ENCODE measurements at places on chromosomes 1 and 21.

- DNase-seq = no peak
These were observed 42.4 kb downstream of the CNN3 start for GRCh38 chr1:94884507-94884906.

- no peak for DNase-seq
These were observed 69.7 kb downstream of the RUNX1 start for GRCh38 chr21:34979383-34979782.

- no peak for DNase-seq
These were observed 625.6 kb upstream of the PTBP2 start for GRCh38 chr1:96095849-96096612.

DNA sequence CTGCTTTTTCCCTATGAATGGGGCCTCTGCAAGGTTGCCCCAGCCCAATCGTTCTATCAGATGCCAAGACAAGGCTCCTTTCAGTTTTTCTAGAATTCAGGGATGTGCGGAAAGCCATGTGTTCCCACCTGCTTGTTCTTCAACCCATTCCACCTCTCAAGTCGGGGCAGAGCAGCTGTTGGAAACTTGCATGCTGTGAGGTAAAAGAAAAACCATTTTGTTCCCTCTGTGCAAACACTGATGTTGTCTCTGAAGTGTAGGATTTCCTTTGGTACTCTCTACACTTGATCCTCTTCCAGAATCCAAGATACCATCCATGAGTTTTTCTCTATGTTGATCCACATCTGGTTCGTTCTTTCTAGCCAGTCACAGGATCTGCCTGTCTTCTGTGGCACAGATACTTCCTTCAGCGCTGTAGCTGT lies 7.3 kb downstream of the IER5 start:
- DNase-seq = no peak

DNA sequence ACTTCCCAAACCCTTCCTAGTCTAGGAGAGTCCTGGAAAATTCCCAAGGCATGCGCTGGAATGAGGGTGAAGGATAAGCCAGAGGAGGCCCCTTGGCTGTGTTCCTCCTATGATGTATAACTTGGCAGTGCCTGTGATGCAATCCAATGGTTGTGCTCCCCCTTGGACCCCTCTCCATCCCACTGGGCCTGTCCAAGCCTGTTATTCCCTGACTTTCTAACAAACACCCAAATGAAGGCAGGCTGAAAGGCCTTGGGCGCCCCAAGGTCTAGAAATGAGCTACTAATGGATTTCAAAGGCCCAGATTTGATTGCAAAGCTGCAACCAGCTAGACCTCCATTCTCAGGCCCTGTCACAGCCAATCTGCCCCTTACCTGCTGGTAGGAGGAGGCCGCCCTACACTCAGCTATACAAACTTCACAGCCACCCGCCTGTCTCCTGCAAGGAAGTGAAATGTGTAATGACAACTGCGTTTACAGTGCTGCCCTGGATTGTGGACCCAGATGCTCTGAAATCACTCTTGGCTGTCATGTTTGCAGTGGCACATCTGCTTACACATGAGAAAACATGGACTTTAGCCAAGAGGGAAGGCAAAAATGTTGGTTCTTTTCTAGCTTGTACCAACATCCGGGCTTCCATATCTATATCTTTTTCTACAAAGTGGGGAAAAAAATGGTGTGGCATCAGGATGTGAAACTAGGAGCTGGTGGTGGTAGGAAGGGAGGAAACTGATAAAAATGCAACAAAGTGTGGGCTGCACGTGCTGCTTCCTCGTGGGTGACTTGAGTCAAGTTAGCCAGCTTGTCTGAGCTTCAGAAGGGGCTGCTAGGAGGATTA lies 130.4 kb downstream of the TRABD2B start:
- DNase-seq = no peak

GRCh38 chr1:25573591-25573930 lies 30.2 kb downstream of the LDLRAP1 start:
- no peak for DNase-seq

DNA sequence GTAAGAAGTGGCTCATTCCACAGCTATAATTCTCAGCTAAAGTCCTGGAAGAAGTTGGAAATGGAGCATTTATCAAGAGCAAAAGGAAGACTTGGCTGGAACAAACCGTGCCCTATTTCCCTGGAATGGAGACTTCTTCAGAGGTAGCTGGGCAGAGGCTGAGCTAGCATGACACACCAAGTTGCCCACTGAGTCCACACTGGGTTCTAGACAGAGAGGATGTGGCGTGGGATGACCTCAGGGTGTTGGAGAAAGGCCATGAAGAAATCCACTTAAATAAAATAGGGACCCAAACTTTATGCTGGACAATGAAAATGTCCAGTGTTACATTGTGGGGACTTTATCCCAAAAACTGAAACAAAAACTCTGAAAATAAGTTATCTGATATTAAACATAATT lies 116.2 kb downstream of the KCNJ6 start:
- DNase-seq = peak; percentile 41

GRCh38 chr1:153763365-153764225 lies 11.6 kb upstream of the SLC27A3 start:
- DNase-seq = no peak

DNA sequence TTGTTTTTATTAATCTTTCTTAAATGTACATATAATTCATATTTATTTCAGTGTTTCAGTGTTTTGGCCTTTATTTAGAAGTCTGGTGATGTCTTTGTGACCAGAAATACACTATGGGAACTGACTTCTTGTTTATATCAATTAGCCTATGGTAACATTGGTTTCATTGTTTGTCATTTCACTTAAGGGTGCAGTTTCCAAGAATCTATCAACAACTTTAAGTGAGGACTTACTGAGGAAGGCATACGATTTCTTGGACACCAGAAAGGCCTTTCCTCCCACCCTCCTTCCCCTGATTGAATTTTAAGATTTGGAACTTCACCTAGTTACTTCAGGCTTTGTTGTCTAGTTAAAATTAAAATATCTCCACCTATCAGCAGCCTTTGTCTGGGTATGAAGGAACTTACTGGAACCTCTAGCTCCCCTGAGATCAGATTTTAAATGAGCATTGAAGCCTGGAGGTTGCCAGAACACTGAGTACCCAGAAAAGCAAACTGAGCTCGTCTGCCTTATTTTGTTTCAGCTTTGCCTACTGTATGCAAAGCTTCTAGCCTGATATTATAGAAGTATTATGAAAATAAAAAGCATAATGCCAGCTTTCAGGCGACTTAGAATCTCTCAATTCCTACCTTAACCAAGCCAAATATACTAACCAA lies 34.2 kb downstream of the HLCS start:
- DNase-seq = no peak

GRCh38 chr1:78676993-78677392 lies 27.4 kb downstream of the IFI44 start:
- no peak for DNase-seq

DNA sequence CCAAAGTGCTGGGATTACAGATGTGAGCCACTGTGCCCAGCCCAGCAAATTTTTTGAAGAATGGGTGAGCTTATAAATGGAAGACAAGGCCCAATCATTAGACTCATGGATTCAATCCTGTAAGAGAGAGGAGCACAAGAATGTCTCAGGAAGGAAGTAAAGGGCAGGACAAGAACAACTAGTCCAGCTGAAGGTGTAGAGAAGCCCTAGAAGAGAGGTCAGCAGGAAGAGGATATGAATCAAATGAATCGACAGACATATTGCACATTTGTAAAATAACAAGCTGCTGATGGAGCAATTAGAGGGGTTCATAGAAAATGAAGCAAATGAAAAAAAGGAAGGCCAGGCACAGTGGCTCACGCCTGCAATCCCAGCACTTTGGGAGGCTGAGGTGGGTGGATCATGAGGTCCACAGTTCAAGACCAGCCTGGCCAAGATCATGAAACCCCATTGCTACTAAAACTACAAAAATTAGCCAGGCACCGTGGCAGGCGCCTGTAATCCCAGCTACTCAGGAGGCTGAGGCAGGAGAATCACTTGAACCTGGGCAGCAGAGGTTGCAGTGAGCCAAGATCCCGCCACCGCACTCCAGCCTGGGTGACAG lies 74.9 kb downstream of the MIS18A start:
- no peak for DNase-seq

DNA sequence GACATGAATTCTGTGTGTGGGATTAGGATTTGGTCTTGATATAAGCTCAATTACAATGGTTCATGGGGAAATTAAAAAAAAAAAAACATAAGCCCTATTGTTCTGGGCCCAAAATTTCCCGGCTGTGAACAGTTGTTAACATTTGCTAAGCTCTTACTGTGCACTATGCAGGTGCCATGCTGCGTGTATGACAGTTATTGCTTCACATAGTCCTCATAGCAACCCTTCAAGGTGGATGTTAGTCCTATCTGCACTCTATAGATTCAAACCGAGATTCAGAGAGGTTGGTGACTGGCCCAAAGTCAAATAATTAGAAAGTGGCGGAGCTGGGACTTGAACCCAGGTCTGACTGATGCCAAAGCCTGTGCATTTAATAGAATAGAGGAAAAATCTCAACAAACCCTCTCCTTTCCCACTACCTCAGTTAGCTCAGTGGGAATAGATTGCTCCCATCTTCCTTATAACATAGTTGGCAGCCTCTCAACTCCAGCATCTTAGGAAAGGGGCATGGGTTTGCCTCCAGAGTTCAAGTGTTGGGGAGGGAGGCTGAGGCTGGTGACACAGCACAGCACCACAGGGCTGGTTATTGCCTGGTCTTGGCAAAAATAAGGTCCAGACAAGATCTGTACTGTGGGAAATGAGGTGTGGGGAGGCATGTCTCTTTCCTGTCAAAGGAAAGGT lies 55.0 kb upstream of the GCLM start:
- no peak for DNase-seq

DNA sequence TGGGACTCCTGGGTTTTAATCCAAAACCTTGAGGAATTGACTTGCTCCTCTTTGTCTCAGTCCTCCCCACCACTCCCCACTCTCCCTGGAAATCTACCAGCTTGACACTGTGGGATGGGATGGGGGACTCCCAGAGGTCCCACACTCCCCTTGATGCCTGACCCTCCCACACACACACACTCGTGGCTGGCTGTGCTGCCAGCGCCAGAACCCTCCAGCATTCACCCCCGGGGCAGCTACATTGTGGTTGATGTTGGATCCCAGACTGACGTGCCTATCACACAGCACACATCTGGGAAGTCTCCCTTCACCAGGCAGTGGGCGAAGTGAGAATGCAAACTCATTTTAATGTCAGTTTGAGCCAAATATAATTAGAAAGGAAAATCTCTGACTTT lies 10.0 kb downstream of the KIRREL1 start:
- peak; percentile 8 for DNase-seq

DNA sequence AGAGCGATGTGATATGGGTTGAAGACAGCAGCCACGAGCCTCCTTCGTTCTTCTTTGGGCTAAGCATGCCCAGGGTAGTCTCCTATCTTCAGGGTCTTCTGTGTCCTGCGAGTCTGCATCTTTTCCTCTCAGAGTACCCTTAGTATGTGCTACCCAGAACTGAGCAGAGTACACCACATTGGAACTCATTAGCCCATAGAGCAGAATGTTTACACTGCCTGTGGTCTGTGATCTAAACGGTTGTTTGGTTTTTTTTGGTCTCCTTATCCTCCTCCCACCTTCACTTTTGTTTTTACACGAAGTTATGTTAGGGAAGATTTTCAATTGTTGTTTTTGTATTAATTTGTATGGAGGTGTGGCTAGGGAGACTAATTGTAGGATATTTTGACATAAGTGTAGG lies 126.4 kb downstream of the NEK7 start:
- no peak for DNase-seq

- DNase-seq = peak; percentile 34
These were observed 77.8 kb upstream of the TINAGL1 start for GRCh38 chr1:31498376-31499040.

DNA sequence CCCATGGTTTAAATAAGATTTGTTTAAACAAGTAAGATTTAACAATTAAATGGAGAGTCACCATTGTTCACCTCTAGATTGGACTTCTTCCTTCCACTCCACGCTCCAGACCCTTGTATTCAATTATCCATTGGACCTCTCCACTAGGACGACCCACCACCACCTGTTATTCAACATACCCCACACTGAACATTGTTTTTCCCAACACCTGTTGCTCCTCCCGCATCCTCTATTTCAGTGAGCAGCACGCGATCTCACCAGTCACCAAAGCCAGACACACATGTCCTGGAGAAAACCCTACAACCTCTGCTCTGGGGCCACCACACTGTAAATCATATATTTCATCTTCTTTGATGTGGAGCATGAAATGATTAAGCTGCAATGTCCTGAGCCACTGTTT lies 28.6 kb downstream of the ATP8B2 start:
- DNase-seq = no peak

- no peak for DNase-seq
These were observed 161.6 kb downstream of the DISP1 start for GRCh38 chr1:222976453-222976852.

GRCh38 chr1:181100015-181100905 lies 11.8 kb downstream of the IER5 start:
- DNase-seq = peak; percentile 37

- DNase-seq = peak; percentile 37
These were observed 3.3 kb upstream of the TMEM240 start for GRCh38 chr1:1543706-1544099.

DNA sequence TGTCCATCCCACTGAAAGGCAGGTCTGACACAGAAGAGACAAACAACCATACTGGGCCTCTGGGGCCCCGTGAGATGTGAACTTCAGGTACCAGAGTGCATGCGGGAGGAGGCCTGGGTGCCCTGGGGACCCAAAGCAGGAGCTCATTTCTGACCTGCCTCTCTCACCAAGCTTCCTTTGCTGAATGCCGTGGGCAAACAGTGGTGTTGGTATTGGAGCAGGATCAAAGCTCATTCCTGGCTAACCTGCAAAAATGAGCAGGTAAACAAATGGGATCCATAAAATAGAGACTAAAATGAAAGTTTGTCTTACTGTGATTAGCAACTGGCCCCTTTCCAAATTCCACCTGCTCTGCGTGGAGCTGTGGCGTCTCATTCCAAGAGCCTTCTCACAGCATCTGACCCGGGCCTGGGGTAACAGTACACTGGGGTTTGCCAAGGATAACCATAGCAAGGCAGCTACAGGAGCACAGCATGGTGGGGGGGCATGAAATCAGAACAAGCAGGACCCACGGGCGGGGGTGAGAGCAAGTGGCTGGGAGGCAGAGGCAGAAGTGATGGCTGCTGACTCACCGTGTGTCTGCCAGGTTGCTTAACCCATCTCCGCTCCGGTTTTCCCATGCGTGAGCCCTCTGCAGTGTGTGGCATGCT lies 103.6 kb downstream of the KIF26B start:
- DNase-seq = no peak

DNA sequence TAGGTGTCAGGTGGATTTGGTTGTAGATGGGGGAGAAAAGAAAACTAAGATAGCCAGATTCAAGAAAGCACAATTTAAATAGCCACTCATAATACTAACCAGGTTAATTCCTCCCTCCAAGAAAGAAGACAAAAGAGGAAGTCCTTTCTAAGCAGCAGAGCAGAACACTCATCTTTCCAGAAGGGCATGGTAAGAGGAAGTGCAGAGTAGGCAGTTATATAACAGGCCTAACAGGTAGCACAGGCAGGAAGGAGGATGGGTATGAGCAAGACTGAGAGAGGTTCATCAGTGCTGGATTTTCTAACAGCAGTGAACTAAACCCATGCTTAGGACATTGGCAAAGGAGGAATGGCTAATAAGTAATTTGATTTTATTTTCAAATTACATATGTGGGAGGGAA lies 517.5 kb downstream of the PLPP3 start:
- DNase-seq = peak; percentile 62
